HuH-7 (cell line): ENCODE measurements at places on chromosomes 1 and 21.

DNA sequence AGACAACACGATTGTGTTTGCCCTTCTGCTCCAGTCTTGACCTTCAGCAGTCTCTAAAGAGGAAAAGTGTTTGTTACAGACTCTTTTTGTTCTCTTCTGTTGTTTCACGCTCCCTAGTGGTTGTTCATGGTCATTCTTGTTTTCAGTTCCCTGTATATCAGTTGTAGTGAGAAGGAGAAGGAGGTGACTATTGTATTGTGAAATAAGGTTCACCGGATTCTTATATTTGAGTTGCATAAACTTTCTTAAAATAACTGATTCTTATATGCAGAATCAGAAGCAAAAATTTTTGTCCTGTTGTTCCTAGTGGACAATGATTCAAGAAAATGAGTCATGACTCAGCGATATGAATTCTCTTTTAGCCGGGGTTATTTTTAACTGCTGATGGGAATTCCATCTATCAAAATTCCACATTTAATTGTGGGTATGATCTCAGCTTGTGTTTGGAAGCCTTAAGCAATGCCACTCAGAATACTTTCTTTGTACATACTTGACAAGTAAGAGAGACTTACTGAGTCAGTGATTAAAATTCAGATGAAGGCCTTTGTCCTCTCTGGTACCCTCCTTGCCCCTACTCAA lies 152.2 kb downstream of the CLEC20A start:
- DNase-seq: peak; percentile 28

DNA sequence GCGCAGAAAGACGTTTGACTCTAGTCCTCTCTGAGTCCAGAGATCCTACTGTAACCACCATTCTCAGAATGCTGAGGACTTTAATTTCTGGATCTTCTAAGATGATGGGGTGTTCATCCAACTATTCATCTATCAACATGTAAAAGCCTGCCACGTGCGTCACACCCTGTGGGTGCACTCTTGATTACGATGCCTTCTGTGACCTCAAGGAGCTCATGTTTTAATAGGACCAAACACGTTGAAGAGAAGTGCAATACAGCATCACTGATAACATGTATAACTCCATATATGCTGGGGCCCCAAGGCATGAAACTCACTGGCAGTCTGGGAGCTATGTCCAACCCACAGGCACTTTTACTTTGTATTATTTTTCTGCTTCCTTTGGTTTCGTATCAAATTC lies 19.0 kb downstream of the KIAA0040 start:
- DNase-seq: no peak

- DNase-seq: peak; percentile 33
Measured at GRCh38 chr1:30111431-30111830, 612.0 kb downstream of the MATN1 start.

GRCh38 chr1:8153961-8154360 lies 127.9 kb upstream of the ERRFI1 start:
- DNase-seq: no peak

DNA sequence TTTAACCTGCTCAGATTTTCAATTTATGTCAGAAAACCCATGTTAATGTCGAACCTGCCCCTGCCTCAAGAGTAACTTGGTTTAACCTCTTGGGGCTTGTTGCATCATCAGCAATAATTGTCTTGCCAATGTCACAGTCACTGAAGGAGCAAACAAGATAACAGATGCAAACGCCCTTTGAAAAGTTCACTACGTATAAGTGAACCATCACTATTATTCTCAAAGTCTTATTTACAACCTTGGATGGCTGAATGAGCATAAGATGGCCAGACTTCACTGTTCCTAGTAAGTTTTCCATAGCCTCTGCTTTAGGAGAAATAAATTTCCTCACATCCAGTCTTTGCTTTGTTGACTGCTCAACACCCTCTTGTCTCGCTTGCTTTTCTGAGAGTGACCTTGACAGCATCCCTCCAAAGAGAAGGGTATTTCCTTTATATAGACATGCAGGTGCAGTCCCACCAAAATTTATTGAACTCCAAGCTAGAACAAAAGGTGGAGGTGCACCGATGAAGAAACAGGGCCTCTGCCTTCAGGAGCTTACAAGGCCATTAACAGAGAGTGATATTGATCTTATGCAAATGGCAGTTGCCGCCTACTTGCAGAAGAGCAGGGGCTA lies 749 bp upstream of the LRIG2 start:
- DNase-seq: no peak

DNA sequence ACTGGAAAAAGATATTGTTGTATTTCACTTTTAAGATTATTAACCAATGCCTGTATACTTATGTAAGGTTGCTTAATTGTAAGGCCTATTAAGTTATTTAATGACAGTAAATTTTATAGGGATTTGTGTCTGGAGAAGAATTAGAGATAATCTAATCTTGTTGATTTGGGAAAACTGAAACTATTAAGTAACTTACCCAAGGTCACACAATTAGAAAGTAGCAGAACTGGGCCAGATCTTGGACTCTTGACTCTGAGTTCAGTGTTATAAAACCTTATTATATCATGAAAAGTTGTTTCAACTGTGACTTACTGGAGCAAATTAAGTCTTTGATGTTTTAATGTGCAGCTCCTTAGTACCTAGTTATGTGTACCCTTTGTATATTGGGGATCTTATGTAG lies 38.5 kb downstream of the CAMTA1 start:
- no peak for DNase-seq

DNA sequence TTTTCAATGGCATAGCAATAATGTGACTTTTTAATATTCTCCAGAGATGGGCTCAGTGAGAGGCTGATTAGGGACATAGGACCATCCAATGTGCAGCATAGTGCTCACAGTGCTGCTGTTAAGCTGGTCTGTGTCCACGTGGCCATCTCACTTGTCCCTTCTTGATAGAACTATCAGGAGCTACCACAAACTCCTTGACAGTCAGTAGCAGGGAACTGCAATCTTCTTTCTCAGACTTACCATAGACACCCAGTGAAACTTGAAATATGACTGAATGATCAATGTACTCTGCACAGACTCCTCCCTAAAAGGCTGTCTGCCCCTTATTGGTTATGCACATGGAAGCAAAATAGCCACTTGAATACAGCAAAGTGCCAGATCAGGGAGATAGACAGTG lies 64.5 kb upstream of the WARS2 start:
- no peak for DNase-seq

DNA sequence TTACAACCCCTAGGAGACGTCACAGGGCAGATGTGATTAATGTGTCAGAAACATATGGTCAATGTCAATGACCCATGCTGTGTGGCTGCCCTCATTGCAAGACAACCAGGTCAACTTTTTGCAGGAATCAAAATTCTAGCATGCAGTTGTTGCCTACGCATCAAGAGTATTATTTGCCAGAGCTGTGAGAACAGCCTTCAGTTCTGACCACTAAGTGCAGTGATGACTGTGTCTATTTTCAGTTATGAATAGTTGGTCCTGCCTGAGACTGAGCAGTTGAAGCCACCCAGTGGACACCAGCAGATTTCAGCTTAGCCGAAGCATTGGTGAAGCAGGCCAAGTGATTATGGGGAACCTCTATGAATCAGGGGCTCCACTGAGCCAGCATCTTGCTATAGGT lies 47.3 kb downstream of the LYPLAL1 start:
- DNase-seq: no peak

- DNase-seq: no peak
Measured at GRCh38 chr1:96981181-96981580, 259.6 kb downstream of the PTBP2 start.

- no peak for DNase-seq
Measured at GRCh38 chr1:180040034-180040433, 85.4 kb downstream of the CEP350 start.

DNA sequence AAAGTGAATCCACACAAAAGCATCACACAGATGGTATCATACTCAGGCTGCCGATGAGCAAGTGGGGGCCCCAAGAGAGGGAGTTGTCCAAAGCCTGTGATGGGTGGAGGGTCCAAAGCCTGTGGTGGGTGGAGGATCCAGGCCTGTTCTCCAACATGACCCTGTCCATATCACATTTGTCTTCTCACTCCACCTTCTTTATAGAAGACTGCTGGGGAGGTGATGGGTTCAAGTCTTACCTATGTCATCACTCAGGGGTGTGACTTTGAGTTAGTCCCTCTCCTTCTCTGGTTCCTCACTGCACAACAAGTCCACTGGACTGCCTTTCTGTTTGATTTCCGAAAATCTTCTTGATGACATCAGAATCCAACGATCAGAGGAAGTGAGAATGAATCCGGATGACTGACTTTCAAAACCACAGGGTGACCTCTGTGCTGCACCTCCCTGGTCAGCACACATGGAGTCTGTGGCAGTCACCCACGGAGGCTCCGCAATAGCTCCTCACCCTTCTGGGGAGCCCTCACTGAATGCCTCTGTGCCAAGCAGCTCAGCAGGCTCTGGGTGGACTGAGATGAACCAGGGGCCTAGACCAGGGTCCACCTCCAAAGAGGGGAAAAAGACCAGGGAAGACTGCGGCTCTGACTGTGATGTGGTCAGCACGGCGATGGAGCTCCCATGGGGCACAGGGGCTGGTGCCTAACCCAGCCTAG lies 166.8 kb downstream of the HIVEP3 start:
- no peak for DNase-seq

DNA sequence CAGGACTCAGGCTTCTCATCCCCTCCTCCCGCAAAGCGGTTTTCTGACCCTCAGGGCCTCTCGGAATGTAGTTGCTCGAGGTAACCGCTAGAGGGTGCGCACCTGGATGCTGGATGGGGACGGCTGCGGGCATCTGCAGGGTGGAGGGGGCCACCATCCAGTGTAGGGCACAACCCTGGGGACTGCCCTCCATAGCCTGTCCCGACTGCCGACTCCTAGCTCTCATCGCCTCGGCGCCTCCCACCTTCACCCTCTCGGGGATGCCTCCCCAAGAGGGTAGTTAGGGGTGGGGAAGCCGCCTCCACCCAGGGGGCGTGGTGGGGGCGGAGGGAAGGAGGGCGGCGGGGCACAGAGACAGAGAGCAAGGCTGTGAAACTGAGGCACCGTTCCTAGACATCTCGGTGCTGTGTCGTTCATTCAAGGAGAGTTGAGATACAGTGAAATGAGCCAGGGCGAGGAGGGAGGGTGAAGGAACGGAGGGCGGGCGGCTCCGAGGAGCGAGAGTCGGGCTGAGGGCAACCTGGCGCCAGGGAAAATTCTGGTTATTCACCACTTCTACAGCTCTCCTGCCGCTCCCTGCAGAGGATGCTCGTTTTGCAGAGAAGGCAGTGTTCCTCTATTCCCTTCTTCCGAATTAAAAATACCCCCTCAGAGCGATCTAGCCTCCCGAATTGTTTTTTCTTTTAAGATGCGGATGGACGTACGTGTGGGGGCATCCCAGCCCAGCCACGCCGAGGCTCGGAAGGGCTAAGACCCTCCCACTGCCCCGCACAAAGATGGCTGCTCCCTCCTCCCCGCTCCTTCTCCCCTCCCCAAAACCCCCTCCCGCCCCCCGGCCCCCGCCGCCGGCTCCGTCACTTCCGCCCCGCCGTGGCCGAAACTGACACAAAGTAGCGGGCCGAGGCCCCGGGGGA lies at the start of gene ATP8B2:
Gene ATP8B2 (plus strand): TSS at position 857 of the 914 bp plus-strand sequence. CDS start 2,617 bp downstream, outside the sequence.
- peak; percentile 94 for DNase-seq

GRCh38 chr1:13781228-13781627 lies 81.2 kb downstream of the PRDM2 start:
- no peak for DNase-seq

DNA sequence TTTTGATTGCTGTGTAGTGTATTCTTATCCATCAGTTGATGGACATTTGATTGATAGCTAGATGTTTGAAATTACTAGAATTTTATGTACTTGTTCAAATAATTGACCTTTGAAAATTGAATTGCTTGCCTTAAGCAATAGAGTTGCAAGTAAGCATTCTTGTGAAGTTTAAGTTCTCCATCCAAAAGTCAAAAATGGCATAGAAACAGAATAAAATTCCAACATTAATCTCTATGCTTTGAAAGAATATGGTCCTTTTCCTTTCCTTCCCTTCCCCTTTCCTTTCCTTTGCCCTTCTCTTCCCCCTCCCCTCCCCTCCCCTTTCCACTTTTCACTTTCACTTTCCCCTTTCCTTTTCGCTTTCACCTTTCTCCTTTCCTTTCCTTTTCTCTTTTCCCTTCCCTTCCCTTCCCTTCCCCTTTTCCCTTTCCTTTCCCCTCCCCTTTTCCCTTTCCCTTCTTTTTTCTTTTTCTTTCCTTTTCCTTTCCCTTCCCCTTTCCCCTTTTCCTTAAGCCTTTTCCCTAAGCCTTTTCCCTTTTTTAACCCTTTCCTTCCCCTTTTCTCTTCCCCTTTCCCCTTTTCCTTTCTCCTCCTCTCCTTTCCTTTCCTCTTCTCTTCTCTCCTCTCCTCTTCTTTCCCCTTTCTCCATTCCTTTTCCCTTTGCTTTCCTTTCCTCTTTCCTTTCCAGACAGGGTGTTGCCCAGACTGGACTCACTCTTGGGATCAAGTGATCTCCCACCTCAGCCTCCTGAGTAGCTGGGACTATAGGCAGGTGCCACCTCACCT lies 67.4 kb downstream of the SASS6 start:
- DNase-seq: no peak

DNA sequence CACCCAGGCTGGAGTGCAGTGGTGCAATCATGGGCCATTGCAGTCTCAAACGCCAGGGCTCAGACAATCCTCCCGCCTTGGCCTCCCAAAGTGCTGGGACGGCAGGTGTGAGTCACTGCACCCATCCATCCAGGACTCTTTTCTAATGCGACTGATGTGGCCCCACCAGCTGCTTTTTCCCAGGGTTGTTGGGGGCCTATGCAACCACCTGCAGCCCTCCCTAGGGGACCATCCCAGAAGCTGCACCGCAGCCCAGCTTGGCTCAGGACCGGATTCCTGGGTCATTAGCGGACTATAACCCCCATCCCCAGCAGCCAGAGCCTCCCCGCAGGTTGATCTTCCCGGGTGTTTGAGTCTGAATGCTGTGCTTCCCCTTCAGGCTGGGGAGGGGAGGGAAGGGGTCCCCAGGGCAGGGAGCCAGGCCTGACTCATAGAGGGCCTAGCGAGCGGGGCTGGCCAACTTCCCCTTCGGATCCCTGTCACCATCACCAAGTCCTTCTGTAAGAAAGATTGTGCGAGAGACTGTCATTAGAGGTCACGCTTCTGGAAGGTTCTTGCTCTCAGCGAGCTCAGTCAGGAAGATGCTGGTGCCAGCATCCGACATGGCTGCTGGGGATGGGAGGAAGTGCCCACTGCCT lies 108.7 kb upstream of the ACTRT2 start:
- no peak for DNase-seq

- no peak for DNase-seq
Measured at GRCh38 chr21:14762734-14763694, 216.9 kb upstream of the SAMSN1 start.

GRCh38 chr1:156358641-156359040 lies 10.4 kb upstream of the RHBG start:
- DNase-seq: no peak

GRCh38 chr1:12407050-12407961 lies 177.5 kb downstream of the VPS13D start:
- DNase-seq: peak; percentile 21

GRCh38 chr1:169784102-169784501 lies 10.6 kb downstream of the METTL18 start:
- no peak for DNase-seq

DNA sequence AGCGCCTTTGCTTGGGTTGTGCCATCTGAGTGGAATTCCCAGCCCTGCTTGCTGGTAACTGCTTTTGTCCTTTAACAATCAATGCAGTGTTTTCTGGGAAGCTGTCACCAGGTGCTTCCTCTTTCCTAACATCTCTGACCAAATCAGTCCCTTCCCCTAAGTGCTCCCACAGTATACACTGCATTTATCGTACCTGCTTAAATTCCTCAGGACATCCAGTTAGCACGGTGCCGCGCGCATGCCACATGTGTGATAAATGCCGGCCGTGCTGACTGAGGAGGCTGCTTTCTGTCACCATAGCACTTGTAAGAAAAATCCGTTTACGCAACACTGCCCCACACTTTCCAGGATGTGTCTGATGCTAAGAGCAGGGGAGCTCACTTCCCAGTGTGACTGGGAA lies 115.4 kb downstream of the BCAR3 start:
- DNase-seq: no peak
